ENCODE measurements at places on chromosomes 11 and 22.

- peak; percentile 37 for DNase-seq
These were observed 61.1 kb downstream of the ST3GAL4 start for GRCh38 chr11:126416542-126417090.

DNA sequence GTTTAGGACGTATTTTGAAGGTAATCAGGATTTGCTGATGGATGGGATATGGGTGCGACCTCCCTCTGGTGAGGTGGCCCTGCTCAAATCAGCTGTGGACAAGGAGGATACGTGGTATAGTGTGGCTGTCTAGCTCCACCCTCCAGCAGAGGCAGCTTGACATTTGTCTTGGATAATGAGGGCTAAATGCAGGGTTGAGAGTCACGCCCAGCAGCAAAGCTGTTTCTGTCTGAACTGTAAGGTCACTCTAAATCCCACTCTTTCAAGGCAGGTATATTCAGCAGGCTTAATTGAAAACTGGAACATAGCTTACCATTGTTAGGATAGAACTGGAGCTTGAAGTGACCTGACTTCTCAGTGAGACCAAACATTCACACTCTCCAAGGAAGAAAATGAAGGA, 98.7 kb downstream of the SWAP70 start:
- no peak for DNase-seq

- DNase-seq, result no peak
These were observed 47.0 kb upstream of the GALNT18 start for GRCh38 chr11:11668781-11669180.

DNA sequence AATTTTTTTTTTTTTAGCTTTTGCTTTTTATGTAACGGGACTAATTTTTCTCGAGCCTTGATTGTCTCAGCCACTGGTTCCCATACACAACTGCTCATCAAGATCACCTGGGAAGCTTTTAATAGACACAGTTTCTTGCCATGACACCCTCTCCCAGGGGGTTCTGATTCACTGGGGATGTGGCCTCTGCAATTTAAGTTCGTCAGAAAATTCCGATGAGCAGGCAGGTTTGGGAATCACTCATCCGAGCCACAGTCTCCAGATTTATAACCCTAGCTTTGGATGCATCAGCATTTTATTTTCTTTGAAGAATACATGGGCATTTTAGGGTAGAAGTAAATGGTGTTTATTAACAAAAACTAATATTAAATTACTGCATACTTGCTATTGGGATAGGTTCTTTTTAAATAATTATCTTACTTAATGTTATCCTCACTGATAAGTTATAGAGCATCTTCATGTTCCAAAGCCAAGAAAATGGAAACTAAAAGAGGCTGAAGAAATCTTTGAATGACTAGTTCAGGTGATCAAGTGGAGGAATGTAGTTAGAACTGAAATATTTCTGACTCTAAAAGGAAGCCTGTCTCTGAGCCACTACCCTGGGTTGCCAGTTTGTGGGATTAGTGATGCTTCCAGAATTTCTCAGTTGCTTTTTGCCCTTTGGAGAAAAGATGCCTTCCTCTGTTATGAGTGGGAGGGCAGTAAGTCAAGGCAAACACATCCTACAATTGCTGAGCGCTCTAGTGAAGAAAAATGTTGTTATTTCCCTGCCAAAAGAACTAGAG, 319.0 kb downstream of the DDX10 start:
- DNase-seq, result no peak

DNA sequence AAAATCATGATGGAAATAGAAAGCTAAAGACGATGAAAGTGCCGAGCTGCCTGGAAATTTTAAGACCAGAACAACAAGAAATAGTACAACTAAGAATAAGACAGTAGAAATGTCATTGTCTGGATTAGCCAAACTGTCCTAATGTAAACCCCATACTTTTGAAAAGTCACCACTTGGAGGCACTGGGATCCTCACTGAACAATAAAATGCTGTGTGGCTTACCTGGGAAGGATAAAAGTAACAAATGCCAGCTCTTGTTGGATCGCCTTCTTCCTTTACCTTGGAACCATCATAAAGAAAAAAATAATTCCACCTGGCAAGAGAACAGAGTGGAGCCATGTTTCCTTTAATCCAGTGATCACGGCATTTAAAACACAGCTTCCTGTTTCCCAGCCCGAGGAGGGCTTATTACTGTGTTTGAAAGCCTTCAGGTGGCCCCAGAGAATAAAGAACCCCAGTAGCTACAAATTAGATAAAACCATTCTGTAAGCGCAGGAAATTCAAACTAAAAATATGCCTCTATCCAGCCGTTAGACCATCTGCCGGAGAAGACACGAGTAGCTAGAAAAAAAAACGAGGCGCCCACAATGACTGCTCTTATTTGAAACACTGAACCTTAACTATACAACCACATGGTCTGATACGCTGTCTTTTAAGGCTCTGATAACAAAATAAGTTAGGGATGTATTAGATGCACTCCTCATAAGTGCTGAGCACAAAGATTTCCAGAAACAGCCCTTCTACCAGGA, 4.4 kb downstream of the HPS4 start:
- no peak for DNase-seq

GRCh38 chr22:20567993-20568417, 60.6 kb downstream of the MED15 start:
- no peak for DNase-seq

DNA sequence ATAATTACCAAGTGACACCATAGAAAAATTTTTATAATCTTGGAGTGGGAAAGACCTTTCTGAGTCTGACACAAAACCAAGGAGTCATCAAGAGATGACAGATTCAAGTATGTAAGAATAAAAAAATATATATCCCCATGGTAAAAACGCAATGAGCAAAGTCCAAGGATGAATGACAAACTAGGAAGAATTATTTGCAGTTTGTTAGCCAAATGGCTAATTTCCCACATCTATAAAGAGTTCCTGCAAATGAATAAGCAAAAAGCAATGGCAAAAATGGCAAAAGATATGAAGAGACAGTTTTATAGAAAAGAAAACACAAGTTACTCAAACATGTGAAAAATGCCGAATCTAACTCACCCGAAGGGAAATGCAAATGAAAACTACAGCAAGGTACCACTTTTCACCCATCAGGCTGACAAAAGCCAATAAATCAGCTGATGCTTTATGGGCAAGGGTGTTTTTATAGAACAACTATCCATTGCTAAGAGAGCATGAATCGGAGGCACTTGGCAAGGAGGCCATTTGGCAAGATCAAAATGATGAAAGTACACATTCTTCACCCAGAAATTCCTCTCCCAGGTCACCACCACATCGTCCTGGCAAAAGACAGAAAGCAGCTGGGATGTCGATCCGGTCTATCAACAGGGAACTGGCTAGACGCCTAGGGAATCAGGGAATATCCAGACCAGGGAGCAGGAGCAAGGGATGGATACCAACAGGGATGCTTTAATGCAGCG, 21.1 kb upstream of the KLHL35 start:
- no peak for DNase-seq

DNA sequence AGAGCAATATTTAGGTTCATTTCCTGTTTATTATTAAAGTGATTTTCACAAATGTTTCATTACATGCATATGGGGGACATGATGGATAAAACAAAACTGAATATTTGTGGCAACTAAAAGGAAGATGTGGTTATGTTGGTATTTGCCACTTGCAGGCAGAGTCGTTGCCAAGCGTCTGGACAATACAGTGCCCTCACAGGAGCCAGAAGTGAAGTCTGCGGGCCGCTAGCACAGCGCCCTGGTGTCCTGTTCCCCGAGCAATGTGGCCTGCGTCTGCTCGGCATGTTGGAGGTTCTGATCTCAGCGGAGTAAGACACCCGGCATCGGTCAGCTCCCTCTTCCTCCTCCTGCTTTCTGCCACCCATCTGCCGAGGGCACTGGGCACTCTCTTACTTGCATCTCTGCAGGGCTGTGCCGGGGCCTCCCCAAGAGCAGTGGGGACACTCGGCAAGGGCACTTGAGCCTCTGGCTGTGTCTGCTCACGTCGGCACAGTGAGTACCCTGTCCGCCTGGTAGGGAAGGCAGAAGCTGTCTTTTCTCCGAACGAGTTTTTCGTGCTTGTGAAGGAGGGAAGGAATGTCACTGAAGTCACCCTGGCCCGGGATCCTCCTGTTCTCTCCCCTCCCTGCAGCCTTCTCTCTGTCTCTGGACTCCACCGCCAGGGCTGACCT, 10.5 kb upstream of the TTLL12 start:
- no peak for DNase-seq

DNA sequence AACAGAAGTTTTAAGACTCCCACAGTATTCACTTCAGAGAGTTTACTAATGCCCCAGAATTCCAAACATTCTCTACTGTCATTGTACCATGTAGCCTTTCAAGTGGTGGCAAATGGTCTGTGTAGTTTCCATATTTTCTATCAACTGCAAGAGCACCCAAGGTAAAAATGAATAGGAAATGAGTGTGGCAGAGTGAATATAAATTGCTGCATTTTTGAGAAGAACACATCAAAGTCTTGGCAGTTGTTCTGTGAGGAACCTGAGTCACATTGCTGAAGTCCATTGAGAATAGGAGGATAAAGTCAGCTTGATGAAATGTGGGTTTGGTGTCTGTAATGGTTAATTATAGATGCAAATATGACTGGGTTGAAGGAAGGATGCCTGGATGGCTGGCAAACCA, 193.6 kb downstream of the AASDHPPT start:
- no peak for DNase-seq

DNA sequence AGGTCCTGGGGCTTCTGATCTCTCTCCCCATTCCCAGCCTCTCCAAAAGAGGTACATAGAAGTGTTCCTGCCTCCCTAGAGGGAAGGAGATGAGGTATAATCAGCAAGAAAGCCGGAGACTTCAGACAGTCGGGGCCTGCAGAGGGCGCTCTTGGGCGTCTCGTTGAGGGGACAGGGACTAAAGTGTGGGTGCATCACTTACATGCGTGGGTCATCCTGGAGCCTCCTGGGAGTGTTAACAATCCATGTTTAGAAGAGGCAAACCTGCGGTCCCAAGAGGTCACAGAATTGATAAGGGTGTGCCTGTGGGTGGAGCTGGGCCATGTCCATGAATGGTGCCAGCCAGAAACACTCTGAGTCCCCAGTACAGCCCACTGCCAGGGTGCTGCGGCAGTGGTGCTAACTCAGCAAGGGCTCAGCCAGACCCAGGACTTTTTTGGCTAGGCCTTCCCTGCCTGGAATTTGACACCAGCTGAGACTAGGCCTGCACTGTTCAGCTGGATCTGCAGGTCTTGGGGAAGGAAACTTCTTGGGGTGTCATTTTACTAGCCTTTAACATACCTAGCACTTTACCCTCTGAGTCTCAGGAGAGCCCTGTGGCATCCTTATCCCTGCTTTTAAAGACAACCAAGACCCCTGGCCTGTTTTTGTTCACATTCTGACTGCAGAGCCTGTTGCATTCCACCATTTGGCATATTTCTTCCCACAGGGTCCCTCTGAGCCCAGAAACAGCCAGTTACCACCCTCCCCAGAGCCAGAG, 5.5 kb downstream of the YDJC start:
- no peak for DNase-seq

DNA sequence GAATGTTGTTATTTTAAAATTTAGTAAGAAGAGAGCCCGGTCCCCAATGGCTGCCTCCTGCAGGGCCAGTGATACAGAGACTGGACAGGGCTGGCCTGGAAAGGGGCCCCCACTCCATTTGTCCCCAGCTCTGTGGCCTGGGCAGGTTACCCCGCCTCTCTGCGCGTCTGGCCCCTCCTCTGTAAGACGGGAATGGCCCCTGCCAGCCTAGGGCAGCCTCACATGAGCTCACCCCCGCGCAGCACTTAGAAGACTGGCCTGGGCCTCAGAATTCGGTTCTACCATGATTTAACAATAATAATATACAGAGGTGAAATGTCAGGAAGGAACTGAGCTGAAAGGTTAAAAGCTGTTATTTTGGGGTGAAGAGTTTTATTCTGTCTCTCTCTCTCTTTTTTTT, 1.3 kb downstream of the APOBEC3G start:
- no peak for DNase-seq

GRCh38 chr11:128831174-128832120, 35.6 kb downstream of the KCNJ1 start:
- peak; percentile 83 for DNase-seq

DNA sequence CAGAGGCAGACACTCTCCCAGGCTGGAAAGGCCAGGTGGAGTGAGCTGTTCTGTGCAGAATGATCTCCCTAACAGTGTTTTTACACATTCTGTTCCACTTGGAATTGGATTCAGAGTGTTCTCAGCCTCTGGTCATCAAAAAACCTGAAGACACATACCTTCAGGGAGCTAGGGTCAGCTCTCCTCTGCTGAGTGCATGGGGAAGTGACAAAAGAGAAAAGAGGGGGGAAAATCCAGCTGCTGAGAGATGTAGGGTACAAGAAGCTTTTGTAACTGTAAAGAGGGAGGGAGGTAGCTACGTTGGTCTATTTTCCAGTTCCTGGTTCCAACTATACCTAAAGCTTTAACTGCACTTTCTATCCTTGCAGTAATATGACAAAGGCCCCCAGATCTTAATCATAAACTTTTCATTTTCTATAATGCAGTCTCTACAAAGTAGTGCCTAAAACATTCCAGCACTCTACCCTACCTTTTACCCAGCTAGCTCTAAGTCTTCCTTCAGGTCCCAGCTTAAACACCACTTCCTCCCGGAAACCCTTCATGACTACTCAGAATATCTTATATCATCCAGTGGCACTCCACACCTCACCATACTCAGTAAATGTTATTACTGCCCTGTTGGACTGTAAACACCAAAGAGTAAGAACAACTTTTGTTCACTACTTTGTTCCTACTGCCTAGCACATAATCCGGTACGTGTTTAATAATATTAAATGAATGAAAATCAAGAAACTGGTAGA, 9.2 kb downstream of the MAPK1 start:
- no peak for DNase-seq

DNA sequence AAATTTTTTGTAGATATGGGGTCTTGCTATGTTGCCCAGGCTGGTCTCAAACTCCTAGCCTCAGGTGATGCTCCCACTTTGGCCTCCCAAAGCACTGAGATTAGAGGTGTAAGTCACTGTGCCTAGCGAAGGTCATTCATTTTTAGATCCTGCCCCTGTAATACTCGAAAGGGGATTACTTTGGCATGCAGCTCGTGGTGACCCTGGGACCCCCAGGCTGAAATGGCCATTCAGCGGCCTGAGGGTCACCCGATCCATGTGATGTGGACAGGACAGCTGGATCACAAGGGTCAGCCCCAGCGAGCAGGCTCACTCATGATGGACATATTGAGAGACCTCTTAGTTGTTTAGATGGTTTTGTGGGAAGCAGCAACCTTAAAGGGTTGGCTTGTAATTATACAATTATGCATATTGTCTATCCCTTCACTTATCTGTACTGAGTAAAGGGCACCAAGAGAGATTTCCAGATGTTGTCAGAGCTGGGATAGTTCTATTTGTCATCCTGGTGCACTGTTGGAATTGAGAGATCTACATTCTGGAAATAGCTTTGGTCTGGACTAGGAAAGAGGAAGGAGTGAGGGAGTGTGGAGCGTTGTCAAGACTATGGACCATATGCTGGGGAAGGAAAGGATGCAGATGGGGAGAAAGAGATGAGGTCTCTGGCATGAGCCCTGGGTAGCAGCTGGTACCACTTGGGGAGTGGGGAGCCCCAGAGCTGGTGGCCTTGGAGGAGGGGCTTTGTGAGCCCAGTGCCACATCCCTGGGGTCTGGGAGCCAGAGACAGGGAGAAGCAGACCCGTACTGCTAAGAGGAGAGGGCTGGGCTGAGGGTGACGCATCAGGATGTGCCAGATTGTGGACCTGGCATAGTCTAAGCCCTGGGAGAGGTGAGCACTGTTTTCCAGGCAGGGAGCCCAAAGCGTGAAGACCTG, 15.5 kb downstream of the RHBDD3 start:
- DNase-seq, result no peak
